ENCODE measurements at places on chromosomes 5 and 9.

DNA sequence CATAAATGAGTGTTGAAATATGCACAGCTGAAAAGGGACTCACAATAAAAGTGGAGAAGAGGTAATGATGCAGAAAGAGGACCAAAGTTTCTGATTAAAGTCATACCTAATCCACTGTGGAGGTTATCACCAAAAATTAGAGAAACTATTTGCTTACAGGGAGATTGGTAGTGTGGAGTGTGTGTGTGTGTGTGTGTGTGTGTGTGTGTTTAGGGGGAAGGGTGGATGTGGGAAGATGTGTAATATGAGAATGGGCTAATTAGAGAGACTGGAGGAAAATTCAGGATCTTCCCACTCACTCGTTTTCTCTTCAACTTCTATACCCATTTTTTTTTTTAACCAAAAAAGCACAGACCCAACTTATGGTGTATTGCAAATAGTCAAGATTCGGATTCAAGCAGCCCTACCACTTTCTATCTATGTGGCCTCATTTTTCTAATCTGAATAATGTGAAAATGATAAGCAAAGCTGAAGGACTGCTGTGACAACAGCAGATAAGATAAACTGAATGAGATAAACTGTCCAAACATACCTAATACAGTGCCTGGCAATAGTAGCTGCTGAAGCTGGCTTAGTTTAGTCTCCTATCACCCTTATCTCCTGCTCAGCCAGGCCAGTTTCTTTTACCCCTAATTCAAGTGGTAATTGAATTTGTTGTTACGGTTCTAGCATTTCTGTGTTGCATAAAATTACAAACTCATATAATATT, 501.1 kb downstream of the KDM4C start:
- DNase-seq = no peak

GRCh38 chr9:89686126-89686525, 81.3 kb downstream of the GADD45G start:
- no peak for DNase-seq

- DNase-seq = no peak
Measured at GRCh38 chr5:124790301-124790894, 44.0 kb upstream of the ZNF608 start.

GRCh38 chr5:169244812-169245211, 56.1 kb downstream of the SLIT3 start:
- no peak for DNase-seq

- DNase-seq = peak; percentile 83
Measured at GRCh38 chr5:1666812-1667588, 132.6 kb downstream of the MRPL36 start.

DNA sequence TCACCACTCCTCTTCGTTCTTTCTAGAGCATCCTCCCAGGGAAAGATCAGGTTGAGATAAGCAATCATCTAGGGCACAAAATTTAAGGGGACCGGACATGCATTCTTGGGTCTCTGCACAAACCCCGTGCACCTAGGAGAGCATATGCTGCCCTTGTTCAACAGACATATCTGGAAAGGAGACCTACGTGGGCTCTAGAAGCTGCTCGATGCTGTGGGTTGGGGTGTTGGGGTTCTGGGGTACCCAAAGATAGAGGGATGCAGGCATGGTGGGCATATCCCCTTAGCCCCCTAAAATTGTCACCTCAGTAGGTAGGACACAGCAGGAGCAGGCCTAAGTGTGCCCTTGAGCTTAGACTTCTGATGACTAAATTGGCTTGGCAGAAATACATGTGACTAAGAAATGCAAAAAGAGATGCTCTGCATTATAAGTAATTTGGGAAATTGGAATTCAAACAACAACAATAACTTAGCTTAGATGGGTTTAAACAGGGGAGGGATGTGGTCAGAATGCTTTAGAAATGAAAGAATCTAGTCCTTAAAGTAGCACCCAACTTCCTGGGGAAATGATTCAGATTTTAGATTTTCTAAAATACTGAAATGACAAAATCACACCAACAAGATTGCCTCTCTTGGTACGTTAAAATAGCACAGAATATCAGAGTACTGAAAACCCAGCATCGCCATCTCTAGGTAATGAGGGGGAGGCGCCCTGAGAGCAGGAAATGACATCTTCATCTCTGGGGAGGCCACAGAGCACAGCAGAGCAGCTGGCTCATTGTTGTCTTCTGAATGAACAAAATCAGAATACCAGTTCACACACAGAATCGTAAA, 172.3 kb downstream of the GNA14 start:
- no peak for DNase-seq

- no peak for DNase-seq
Measured at GRCh38 chr9:31168161-31168560, 1216.3 kb upstream of the ACO1 start.

DNA sequence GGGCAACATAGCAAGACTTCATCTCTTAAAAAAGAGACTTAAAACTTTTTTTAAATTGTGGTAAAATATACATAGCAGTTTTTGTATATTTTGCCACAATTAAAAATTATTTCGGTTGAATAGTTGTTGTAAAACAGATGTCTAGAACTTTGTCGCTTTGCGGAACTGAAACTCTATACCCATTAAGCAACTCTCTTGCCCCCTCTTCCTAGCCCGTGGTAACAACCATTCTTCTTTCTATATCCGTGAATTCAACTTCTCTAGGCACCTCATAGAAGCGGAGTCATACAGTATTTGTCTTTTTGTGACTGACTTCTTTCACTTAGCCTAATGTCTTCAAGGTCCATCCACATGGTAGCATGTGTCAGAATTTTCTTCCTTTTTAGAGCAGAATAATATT, 43.3 kb downstream of the SPARC start:
- no peak for DNase-seq

All from right forelimb (tissue), 1 donor.